ENCODE measurements at places on chromosomes 13 and 19.
A peak's percentile ranks its signal among the peaks of the same experiment; 100 is the strongest.

DNA sequence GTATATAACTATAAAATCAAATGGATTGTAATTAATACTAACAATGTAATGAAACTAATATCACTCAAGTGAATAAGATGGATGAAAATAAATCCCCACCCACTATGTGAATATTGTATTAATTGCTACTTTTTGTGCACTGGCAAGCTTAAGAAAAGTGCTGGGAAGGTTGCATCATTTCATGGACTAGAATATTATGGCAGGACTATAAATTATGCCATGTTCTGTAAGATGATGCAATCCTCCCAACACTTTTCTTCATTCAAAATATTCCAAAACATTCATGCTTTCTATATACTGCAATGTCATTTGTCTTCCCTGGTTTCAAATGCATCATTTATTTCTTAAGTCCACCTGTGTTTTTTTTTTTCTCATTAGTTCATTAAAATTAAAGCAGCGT lies 457.6 kb upstream of the GPC6 start:
- no peak for DNase-seq

DNA sequence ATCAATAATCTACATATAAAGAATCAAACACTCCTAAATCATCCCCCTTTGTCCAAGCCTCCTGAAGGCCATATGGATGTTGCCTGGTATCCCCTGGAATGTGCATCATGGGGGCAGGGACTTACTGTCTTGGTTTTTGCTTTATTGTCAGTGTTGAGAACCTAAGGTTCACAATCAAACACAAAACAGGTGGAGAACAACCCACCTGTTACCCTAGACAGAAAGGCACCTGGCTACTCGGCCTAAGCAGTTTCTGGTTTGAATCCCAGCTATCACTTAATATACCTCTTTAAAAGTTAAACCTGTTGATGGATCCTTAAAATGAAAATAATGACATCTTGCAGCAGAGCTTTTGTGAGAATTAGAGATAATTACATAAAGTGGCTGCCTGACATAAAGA lies 68.9 kb downstream of the DCLK1 start:
- DNase-seq: no peak

DNA sequence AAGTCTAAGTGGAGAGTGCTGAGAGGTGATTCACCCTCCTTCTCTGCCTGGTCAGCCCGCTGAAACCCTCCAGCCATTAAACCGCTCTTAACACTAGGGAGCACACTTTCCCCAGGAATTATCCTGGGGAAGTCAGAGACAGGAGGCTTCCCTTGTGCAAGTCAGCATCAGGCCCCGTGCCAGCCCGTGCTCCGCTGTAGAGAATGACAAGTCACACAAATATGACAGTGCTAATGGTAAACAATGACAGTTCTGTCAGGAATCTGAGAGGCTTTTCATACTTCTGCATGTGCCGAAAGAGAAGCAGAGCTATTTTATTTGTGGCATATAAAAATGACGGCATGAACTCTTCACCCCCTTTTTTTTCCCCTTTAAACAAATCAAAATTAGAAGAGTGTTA lies 816.9 kb upstream of the SLC10A2 start:
- DNase-seq: no peak

DNA sequence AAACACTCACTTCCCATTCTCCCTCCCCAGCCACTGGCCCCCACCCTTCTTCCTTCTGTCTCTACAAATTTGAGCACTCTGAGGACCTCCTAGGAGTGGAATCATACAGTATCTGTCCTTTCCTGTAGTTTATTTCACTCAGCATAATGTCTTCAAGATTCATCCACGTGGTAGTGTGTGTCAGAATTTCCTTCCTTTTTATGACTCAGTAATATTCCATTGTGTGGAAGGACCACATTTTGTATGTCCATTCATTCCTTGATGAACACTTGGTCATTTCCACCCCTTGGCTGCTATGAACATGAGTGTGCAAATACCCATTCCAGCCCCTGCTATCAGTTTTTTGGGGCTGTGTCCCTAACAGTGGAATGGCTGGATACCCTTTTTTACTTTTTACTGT lies 9.8 kb downstream of the KLF2 start:
- DNase-seq: no peak

- no peak for DNase-seq
Observed at GRCh38 chr13:111943229-111943795, 123.6 kb upstream of the SOX1 start.

- no peak for DNase-seq
Observed at GRCh38 chr19:35718345-35719041, 690 bp downstream of the KMT2B start.

DNA sequence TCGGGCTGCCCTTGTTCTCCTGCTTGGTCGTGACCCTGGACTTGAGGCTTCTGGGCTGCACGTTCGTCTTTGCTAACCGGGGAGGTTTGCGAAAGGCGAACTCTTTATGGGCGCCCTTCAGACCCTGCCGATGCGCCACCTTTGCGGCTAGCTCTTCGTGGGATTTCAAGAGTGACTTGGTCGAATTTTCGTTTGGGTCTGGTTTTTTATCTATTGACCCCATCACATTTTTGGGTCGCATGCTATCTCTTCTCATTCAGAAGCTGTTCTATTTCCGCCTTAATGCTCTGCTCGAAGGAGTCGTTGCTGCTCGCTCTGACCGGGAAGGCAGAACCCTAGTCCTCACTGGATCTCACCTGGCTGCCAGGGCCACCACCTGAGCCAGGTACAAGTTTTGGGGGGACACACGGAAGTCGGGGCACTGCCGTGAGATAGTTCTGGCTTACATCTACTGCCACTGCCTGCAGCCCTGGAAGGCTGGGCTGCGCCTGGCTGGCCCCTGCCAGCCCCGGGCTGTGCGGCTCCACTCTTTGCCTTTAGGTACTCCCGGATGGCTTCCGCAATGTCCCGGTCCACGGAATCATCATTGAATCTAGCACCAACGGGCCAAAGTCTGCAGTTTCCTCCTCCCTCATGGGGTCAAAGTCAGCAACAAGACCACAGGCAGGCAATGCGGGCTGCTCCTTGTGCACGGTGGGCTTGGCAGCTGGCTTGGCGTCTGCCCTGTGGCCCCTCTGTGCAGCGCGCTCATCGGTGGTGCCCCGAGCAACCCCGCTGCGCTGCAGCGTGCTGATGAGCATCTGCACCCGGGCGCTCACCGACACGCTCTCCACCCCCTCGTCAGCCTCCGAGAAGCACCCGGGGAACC lies 16.2 kb downstream of the RB1 start:
- peak; percentile 6 for DNase-seq

- no peak for DNase-seq
Observed at GRCh38 chr13:113152984-113153809, 5.3 kb upstream of the PROZ start.

DNA sequence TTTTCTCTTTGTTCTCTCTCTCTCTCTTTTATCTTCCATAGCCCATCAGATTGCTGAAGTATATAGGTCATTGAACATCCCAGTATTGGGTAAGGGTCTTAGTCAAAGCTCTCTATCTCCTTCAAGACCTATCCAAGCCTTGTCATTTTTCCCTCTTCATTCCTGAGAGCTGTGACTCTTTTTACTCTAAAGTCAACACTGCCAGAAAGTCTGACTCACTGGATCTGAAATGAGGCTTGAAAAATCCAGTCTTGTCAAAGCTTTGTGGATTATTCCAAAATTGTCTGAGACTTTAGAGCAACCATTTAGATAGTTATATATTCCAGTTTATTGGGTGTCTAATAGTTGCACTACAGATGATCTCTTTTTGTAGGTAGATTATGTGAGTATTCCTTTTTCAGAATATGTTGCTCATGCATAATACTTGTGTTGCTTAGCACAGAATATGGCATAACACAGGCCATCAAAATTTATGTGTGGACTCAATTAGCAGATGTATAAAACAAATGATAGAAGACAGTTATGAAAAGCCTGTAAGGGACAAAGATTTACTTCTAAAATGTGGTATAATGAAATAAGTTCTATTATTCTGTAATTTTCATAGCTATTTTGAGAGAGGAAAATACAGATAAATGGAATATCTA lies 389.3 kb upstream of the PCDH9 start:
- no peak for DNase-seq

- no peak for DNase-seq
Observed at GRCh38 chr19:27676877-27677276, 1536.1 kb downstream of the UQCRFS1 start.

DNA sequence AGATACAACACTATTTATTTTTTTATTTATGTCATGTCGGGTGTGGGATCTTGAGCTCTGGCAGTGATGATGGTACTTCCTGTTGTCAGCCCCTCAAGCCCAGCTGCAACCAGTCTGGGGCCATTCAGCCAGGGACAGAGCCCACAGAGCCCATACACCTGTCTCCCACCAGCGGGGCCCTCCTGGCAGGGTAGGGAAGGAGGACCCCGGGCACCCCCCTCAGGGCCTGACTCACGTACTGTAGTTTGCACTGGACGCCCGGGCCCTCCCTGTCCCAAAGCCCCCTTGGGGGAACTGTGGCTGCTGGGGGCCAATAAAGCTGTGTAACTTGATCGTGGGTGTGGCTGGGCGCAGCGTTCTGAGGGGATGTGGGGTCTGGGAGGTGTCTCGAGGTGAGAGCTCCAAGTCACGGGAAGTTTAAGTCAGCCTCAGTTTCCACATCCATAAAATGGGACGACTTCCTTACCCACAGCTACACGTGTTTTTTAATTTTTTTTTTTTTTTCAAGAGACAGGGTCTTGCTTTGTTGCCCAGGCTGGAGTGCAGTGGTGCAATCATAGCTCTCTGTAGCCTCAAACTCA lies 9.5 kb downstream of the ATG4D start:
- no peak for DNase-seq

DNA sequence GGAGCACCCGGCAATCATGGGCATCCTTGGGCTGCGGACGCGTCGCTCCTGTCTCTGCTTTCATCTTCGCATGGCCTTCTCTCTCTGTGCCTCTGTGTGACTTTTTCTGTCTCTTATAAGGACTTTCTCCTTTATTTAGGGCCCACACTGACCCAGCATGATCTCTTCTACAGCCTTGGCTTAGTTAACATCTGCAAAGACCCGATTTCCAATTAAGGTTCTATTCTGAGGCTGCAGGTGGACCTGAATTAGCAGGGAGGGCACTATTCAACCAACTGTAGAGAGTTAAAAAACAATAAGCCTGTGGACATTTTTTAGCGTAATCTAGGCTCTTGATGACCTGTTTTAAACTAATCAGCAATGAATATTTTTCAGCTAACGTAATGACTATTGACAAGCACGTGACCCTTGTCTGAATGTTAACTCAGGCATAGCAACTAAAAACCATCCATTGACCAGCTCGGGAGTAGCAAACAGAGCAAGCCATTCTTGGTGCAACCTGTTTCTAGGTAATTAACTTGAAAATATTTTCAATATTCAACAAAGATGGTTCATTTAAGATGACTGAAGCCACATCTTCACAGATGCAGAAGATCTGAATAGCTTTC lies 15.2 kb downstream of the F10 start:
- no peak for DNase-seq

DNA sequence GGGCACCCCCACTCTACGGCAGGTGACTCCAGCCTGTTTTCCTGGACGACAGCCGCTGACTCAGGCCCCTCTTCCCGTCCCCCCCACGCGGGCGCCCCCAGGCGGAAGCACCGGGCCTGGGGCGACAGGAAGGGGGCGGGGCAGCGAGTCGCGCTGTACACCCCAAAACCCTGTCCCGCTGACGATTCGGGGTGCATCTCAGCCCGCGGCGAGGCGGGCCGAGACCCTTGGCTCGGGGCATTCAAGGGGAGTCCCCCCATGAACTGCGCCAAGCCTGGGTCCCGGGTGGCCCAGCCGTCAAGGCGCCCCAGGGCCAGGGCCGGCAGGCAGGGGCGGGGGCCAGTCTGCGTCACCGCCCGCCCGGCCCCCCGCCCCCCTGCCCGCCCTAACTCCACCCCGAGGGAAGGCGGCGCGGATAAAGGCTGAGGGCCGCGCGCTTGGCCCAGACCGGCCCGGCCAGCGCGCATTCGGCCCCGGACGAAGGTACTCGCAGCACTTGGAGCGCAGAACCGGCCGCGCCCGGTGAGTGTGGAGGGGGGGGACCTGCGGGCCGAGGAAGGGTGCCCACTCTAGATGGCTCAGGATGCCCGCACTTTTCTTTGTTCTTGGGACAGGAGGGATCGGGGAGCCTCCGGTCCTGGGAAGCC lies at the start of gene MIDN:
MIDN (plus strand) TSS at position 445 of the 647 bp plus-strand sequence. CDS start 1,714 bp downstream, outside the sequence.
- DNase-seq: peak; percentile 68

DNA sequence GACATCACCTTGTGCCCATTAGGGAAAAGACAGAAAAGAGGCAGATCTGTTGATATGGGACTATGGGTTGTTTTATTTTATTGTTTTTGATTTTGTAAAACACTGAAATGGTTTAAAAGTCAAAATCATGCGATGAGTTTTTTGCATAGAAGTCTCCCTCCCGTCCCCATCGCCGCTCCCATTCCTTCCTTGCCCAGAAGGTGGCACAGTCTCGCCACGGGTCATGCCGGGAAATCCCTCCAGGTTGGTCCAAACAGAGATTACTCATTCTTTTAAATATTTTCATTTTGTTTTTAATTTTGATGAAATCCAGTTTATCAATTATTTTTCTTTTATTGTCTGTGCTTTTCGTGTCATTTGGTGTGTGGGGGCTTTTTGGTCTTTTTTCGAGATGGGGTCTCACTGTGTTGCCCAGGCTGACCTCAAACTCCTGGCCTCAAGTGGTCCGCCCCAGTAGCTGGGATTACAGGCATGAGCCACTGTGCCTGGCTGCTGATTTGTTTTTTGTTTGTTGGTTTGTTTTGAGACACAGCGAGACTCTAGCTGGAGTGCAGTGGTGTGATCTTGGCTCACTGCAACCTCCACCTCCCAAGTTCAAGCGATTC lies 9.2 kb downstream of the PGPEP1 start:
- DNase-seq: no peak

- no peak for DNase-seq
Observed at GRCh38 chr19:16272945-16273344, 51.7 kb upstream of the KLF2 start.

DNA sequence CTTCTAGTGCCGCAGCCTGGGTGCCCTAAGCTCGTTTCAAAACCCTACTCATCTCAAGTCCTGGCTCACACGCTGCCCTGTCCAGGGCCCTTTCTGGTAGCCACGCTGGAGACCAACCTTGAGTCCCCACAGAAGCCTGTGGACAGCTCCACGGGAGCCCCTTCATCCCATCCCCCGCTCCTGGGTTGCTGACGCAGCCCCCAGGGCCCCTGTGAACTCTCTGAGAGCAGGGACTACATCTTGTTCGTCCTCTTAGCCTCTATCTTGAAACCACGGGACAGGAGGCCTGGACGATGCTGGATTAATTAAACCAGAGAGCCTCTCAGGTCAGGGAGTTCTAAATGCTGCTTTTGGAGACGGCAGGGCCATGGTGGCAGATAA lies 7.4 kb downstream of the MLLT1 start:
- DNase-seq: no peak

- DNase-seq: no peak
Observed at GRCh38 chr13:45215392-45216077, 14.7 kb upstream of the KCTD4 start.

- DNase-seq: no peak
Observed at GRCh38 chr19:2112516-2113320, 16.0 kb downstream of the IZUMO4 start.

GRCh38 chr19:3605770-3606169 lies 905 bp downstream of the TBXA2R start:
- DNase-seq: no peak

DNA sequence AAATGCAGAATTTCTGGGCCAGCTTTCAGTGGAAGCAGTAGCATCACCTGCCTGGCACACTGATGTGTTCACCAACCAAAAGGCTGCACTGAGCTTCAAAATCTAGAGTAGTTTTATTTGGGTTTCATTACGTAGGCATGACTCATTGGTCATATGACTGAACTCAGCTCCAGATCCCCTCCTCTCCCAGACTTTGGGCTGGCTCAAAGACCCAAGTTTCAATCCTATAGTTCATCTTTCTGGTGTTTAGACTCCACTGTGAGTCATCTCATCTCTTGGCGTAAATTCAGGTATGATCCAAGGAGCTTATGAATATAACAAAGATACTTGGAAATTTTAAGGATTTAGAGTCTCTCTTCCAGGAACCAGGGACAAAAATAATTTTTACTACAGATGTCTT lies 17.7 kb downstream of the ZMYM5 start:
- no peak for DNase-seq

Data from CD4-positive, alpha-beta T cell (primary cell).